Suppressor macrophage treated with lipopolysaccharide for 4 hours (primary cell): ENCODE measurements at places on chromosomes 5 and 9.

DNA sequence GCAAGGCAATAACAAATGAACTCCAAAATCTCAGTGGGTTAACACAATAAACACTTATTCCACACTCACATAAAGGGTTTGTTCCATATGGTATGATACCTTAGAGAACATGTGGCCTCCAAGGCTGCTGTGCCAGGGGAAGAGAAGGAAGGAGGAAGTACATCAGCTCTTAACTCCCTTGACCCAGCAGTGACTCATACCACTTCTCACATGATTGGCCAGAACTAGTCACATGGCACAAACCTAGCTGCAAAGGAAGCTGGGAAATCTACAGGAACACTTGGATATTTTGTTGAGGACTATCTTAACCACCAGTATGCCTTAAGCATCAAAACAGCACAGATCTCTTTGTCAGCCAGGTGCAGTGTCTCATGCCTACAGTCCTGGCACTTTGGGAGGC lies 99.3 kb downstream of the SLIT3 start:
- no peak for DNase-seq

GRCh38 chr9:131982671-131983239 lies 96.9 kb downstream of the MED27 start:
- DNase-seq, result no peak

DNA sequence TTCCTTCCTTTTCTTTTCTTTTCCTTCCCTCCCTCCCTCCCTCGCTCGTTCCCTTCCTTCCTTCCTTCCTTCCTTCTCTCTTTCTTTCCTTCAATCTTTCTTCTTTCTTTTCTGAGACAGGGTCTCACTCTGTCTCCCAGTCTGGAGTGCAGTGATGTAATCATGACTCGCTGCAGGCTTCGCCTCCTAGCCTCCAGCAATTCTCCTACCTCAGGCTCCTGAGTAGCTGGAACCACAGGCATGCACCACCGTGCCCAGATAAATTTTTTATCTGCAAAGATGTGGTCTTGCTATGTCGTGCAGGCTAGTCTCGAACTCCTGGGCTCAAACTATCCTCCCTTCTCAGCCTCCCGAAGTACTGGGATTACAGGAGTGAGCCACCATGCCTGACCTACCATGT lies 81.4 kb downstream of the SPATA31C2 start:
- DNase-seq, result no peak

DNA sequence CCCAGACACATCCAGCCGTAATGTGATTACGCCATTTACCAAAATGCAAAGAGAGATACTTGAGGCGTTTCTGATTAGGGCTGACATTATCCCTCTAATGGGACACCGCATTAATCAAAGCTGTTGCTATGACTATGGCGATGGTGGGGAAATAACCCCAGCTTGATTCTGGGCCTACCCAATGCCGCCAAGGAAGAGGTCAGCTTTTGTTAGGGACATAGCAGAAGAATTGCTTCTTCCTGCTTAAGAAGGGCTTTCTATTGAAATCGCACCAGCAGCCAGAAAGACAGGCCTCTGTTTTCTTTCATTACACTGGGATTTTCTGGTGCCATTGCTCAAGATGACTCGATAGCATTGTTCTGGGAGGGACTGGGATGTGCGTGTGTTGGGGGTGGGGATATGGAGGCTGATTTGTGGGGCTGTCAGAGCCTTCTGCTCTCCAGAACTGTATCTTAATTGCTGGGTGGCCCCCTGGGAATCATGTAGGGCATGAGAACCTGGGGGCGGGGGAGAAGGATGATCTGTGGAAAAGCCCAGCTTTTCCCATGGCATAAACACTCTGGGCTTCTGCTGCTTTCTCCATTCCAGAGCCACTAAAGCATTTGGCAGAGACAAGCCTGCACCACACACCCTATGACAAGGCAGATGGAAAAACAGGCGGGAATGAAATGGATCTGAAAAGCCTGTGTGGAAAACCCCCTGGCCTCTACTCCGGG lies 106.5 kb upstream of the RAD23B start:
- no peak for DNase-seq

GRCh38 chr5:179139936-179140235 lies 79.7 kb downstream of the ZNF354C start:
- no peak for DNase-seq

DNA sequence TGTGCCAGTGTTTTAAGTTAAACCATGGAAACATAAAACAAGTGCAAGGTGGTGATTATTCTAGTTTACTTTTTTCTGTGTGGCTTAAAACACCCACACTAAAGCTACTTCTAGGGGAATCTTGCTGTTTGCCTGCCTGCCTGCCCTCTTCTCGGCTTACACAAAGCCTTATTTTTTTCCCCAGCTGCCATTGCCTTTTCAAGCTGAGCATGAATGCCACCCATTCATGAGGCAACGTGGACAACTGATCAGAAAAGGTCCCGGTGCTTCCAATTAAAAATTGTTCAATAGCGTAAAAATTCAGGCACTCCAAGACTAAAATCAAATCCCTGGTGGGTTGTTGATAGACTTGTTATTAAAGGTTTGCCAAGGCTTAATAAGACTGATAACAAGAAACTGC lies 401.4 kb downstream of the TMEM161B start:
- no peak for DNase-seq

DNA sequence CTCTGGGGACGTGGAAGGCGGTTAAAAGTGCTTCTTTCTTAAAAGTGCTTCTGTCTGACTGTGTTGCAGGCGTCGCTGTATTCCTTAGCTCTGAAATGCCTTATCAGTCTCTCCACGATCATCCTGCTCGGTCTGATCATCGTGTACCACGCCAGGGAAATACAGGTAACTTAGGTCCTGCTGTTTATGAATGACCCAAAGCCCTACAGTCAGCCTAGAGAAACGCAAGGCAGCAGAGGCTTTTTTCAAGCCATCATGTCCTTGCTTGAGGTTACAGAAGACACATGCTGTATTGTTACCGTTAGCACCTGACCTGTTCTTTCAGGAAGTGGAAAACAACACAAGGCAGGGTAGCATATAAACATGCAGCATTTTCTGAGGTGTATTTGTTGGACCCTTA lies 2.0 kb downstream of the KCNN2 start:
- DNase-seq, result no peak

GRCh38 chr9:125411171-125411756 lies 149.6 kb downstream of the GAPVD1 start:
- no peak for DNase-seq

DNA sequence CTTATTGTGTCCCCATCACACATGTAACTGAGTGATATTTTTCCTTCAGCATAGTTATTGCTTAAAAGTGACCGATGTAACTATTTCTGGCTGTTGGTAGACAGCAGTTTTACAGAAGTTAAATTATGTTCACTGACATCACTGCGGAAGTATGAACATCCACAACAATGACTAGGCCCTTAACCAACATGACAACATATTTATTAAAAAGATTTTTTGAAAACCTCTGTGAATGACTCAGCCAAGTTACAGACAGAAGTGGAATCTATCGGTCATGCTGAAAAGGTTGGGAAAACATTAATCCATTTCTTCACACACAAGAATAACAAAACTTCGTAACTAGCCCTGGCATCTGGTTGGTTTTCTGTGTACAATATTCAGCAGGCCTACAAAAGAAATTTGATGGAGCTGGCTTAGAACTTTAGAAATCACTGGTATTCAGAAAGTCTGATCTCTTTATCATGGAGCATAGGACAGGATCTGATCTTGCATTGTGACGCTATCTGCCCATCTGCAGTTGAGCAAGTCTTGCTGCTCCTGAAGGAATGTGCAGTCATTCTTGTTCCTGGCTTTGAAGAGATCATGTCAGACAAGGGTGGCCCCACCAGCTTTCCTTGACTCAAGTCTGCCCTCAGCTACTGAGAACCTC lies 6.5 kb downstream of the GLIS3 start:
- peak; percentile 91 for DNase-seq

DNA sequence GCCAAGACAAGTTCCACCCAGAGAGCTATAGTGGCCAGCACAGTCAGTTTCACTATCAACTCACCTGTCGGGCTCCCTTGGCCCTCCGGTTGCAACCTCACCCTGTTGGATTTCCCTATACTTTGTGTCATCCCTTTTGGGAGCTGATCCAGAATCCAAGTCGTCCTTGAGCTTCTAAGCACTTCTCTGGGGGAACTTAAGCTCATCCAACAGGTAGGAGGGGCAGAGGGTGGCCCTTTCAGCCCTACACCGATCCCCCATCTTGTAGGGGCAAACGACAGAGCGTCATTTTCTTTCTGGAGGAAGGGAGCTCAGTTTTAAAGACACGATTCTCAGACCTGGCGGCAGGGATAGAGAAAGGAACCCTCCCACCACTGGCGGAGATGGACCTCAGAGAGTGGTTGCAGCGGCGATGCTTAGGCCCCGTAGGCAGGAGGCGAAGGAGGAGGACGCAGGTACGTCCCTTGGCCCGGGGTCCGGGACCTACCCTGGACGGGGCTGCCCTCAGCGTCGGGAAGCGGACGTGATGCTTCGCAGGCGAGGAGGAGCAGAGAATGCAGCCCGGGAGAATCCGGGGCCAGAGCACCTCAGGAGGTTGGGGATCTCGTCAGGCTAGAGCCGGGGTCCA lies 519 bp downstream of the ZER1 start:
- no peak for DNase-seq

DNA sequence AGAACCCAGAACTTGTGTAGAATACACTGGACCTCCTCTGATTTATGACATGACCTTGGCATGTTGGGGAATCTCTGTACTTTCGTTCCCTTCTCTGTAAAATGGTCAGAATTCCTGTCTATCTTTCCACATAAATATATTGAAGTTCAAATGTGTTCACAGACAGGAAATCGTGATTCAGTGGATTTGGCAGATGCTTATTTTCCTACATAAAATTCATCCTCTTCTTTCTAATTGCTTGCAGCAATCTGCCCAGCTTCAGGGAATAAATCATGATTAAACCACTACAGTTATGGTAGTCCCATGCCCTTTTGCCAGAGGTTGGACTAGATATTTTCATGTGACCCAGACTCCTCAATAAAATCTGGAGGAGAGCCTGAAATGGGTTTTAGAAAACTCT lies 52.1 kb upstream of the ARL15 start:
- no peak for DNase-seq

DNA sequence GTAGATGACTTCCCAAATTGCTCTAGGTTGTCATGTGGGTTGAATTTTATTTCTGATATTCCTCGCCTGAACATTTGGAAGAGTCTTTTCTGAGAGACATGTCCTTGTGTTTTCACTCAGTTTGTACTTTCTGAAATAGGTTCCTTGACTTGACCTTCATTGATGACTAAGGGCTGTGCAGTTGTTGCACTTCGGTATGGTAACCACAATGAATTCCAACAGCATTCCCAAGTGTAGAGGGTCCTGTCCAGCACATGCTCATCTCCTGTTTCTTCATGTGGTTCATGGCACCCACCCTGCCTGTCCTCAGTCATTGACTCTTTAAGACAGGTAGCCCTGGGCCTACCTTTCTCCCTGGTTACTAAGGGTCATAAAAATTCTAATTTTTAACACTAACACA lies 527.8 kb downstream of the MTRR start:
- no peak for DNase-seq

GRCh38 chr5:143402553-143403333 lies 743 bp downstream of the NR3C1 start:
- peak; percentile 74 for DNase-seq

DNA sequence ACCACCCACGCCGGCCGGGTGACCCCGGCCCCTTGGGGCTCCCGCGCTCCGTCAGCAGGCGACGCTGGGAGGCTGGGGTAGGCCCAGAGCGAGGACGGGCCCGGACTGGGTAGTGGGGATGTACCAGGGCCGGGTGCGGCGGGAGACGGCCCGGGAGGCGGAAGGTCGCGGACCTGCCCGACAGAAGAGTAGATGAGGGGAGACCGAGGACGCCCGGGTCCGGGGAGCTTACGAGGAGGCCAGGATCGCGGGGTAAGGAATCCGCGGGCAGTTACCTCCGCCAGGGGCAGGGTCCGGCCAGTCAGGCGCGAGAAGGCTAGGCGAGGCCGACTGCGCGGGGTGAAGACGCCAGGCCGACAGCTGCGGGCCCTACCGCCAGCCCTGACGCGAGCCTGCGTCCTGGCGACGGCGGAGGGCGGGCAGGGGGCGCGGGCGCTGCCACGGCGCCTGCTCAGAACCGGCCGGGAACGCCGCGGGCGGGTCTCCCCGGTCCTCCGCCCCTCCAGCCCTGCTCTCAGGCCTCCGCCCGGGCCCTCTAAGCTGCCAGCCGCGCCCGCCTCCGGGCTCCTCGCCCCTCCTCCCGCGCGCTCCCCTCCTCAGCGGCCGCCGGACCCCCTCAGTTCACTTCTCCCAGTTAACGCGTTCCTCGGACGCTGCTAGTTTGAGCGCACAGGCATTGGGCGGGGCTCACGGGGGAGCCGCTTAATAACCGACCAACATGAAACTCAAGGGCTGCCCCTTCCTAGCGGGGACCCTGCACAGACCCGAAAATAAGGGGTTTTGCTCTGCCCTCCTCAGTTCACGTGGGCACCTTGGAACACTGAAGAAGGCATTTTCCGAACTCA lies at the start of gene CPLANE1:
TSS of gene CPLANE1 (minus strand) at position 407 of the 845 bp plus-strand sequence. CDS start 1,678 bp downstream, outside the sequence.
- DNase-seq, result peak; percentile 82

- peak; percentile 17 for DNase-seq
Observed at GRCh38 chr5:140806834-140807775, at the start of gene PCDHA4. Gene PCDHA4 (plus strand): TSS chr5:140807068.

DNA sequence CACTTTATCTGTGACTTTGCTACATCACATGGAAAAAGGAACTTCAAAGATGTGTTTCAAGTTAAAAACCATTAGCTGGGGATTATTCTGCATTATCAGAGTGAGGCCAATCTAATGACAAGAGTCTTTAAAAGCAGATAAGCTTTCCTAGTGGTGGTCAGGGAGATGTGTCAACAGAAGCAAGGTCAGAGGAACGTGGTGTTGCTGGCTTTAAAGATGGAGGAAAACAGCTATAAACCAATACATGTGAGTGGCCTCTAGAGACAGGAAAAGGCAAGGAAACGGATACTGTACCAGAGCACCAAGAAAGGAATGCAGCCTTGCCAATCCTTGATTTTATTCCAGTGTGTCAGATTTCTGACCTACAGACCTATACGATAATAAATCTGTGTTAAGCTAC lies 204.2 kb downstream of the TAF11L14 start:
- no peak for DNase-seq

GRCh38 chr5:139524940-139525585 lies 36.1 kb upstream of the UBE2D2 start:
- no peak for DNase-seq

DNA sequence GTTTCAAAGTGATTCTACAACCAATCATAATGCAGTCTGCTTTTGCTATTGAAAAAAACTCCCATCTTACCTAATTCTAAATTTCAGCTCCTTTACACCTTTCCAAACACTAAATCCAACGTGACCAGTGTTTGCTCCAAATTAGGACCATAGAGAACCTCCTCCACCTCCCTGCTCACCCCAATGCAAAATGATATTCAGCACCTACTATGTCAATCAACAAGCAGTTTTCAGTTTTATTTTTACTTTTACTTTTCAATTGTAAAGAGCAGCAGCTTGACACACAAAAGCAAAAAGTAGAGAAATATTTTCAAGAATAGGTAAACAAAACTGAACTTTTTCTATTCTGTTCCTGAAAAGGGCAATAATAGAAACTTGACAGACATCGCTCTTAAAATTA lies 3.4 kb downstream of the FAM13B start:
- DNase-seq, result peak; percentile 5

DNA sequence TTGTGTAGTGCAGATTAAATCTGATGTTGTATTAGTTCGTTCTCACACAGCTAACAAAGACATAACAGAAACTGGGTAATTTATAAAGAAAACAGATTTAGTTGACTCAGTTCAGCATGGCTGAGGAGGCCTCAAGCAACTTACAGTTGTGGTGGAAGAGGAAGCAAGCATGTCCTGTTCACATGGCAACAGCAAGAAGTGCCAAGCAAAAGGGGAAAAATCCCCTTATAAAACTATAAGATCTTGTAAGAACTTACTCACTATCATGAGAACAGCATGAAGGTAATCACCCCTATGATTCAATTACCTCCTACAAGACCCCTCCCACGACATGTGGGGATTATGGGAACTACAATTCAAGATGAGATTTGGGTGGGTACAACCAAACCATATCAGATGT lies 238.6 kb upstream of the PRR16 start:
- DNase-seq, result no peak
